ENCODE measurements at places on chromosomes 6 and 20. TPM values are rescaled to one million over a fixed set of nuclear protein-coding genes. Genes with fewer than 3 reads are reported as not detected.

Gene GSTA4
- total RNA-seq, result 44.7 TPM

Gene SOX18
- not detected for total RNA-seq

Gene NHLRC1
- total RNA-seq, result 0.60 TPM

Gene LTV1
- 24.6 TPM for total RNA-seq

Gene TINAG
- total RNA-seq, result not detected

Gene SLC44A4
- total RNA-seq, result 17.5 TPM

Gene OR2J3
- not detected for total RNA-seq

Gene CBLN4
- not detected for total RNA-seq

Gene TTI1
- total RNA-seq, result 51.9 TPM

Gene MYT1
- 1.9 TPM for total RNA-seq

DNA sequence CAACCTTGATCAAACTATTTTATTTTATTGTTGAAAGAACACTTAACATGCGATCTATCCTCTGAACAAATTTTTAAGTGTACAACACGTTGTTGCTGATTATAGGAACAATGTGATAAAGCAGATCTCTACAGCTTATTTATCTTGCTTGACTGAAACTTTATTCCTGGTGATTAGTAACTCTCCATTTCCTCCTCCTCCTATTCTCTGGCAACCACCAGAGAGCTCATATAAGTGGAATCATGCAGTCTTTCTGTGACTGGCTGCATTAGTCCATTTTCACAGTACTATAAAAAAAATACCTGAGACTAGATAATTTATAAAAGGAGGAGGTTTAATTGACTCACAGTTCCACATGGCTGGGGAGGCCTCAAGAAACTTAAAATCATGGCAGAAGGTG lies 218.1 kb downstream of the LRFN2 start:
- no peak for DNase-seq

GRCh38 chr6:156955494-156956183 lies 178.5 kb downstream of the ARID1B start:
- no peak for DNase-seq

- DNase-seq, result no peak
These were observed 540.5 kb upstream of the CITED2 start for GRCh38 chr6:139914910-139915309.

- DNase-seq, result no peak
These were observed 23.5 kb downstream of the FOXF2 start for GRCh38 chr6:1412901-1413300.

DNA sequence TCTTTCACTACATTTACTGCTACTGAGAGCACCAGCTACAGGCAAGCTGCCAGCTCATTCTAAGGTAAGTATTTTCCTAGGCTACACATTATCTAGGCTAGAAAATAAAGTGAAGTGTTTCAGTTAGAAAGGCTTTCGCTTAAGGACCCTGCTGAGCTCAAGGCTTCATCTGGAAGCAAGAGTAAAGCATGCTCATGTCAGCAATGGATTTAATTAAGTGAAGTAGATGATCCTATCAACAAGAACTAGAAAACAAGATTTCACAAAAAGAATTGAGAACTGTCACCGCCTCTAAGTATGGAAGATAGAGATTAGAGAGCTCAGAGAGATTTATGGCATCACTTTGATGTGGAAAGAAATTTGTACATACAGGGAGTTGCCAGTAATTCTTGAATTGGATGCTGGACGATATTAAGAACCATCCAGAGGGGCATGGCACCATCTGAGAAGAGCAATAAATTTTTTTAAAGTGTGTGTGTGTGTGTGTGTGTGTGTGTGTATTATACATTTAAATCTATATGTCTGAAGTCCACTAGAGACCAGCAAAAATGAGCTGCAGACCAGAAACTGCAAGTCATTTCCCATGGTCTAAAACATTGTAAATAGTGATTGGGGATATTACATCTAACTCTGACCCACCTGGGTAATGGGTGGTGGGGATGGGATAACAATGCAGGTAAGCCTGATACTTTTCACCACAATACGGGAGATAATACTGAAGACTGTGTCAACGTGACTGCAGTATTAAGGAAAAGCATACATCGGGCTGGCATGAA lies 105.2 kb upstream of the MAP7 start:
- DNase-seq, result no peak

GRCh38 chr6:95203153-95203754 lies 374.1 kb upstream of the MANEA start:
- DNase-seq, result no peak

GRCh38 chr6:153146413-153146812 lies 15.3 kb upstream of the RGS17 start:
- DNase-seq, result no peak

DNA sequence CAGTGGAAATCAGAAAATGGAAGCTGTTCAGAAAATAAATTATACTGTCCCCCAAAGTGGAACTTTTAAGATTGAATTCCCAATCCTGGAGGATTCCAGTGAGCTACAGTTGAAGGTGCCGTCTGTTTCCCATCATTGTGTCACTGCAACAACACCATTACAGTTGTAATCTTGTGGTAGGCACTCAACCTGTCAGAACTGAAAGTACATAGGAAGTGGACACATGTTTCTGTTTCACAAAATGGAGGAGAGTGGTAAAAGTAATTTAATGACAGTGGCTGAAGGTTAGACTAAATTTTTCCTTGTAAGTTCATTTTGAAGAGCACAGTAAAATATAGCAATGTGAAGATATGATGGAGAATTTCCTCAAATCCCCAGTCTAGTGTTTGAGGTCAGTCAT lies 70.0 kb downstream of the CD109 start:
- DNase-seq, result no peak

DNA sequence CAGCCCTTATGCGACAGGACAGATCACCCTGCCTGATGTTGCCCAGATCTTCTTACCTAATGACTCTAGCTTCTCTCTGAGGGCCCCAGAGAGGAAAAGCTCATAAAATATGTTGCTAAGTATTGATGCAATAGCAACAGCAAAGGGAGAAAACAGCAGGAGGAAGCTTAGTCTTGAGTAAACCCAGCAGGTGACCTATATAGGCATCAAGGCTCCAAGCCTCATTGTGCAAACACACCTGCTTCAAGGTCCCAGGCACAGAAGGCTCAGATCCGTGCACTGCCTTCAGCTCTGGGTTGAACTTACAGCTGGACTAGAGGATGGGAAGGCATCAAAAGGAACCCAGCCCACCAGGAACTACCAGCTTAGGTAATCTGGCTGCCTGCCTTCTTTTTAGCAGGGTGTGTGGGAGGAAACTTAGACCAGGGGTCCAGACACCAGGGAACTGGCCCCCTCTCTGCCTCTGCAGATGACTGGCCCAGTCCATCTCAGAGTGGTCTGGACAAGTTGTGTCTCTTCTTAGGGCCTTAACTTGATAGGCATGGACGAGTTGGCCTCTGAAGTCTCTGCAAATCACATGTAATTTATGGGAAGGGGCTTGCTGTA lies 34.4 kb downstream of the TGM3 start:
- DNase-seq, result no peak

- DNase-seq, result no peak
These were observed 33.2 kb downstream of the PLEKHG1 start for GRCh38 chr6:150632785-150633485.

GRCh38 chr6:105618247-105618646 lies 215.4 kb upstream of the PREP start:
- no peak for DNase-seq

DNA sequence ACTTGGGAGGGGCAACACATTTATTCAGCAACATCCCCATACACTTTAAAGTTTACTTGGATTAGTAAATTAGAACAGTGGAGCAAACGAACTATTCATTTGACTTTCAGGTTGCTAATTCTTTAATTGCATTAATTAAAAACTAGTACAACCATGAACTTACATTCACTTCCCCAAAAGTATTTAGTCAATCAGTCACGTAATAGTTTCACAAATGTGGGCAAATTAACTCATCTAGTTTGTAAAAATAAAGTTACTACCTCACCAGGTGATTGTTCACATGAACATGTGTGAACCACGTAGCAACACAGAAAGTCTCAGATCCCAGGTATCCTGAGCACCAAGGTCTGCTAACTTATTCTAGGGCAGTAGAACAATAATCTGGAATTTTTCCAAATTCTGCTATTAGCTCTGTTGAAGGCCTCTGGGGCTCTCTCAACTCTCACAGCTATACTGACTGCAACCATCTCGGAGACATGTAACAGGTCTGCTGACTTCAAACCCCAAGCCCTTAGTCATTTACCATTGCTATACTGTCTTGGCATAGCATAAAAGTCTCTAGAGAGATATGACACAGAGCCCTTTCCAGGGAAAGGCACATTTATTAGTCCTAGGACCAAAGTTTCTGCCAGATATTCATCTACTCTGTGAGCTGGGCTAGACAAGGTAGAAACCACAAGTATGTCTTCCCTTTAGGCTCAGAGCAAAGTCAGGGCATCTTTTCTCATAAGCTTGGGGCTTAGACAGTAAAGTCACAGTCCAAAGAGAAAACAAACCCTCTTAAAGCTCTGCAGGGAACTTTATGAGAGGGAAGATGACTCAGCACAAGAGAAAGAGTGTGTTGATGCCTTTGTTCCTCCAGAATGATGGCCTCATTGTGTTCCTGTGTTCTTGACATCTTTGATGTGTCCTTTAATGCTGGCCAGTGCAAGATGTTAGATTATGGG lies 50.9 kb upstream of the CCDC28A start:
- DNase-seq, result no peak

DNA sequence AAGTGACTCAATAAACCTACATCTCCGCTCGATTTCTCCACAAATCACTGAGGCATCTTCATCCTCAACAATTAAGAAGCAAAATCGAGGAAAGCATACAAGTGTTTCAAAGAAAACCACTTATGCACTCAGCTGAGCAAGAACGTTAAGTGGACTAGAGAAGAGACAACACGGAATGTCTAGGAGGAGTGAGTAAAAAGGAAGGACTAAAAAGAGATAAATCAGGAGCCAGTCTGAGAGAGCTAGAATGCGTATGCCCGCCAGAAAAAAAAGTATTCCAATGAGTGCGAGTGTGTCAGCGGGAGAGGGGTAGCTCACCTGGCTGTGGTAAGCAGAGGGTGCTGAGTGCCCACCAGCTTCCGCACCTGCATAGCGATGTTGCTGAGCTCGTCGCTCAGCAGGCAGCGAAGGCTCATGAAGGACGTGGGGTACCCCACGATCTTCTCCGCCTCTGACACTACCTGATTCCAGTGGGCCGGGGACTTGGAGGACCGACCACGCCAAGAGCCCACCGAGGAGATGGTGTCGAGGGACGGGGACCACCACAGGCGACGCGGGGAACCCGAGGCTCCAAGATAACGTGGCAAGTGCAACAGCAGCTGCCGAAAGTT lies 587 bp downstream of the PDSS2 start:
- peak; percentile 25 for DNase-seq

DNA sequence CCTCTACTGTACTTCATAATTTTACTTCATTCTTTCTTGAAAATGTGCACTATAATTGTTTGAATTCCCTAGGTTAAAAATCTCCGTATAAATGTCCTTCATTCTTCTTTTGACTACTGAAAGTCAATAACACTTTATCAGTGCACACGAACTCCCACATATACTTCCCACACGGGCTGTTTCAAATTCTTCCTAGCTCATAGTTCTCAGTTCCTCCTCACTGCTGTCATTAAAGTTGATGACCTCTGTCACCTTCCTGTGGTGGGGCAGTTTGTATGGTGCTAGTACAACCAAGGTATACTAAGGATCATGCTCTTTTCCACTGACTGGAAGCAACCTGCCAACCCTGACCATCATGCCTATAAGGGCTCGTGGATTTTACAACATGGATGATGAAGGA lies 40.0 kb upstream of the CD2AP start:
- DNase-seq, result no peak

DNA sequence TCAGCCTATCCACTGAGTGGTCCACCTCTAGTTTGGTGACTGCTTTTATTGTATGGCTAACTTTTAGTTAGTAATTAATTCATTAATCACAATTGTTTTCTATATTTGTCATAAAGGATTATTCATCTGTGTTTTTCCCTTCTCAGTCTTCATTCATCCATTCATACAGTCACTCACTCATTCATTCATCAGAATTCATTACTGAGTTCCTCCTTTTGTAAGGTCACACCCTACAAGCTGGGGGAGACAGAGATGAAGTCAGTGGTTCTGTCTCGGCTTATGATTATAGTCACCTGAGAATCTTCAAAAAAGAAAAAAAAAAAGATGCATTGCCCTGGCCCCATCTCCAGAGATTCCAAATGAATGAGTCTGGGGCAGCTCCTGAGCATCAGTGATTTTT lies 257.1 kb downstream of the ADGB start:
- no peak for DNase-seq

- no peak for DNase-seq
These were observed 72.3 kb downstream of the RNGTT start for GRCh38 chr6:88890860-88891845.

DNA sequence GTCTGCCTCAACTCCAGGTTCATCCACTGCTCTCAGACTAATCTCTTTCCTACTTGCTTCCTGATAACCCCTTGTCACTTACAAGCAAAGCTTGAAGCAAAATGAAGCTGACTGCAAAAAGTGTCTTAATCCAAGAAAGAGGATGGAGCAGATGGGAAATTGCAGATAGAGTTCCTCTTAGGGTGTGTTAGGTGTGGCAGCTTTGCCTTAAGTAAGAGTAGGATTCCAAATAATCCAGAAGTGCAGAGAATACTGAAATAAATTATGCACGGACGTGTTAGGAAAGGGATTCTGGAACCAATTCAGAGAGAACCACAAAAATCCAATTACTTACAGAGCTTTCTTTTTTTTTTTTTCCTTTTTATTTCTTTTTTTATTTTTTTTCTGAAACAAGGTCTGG lies 6.1 kb upstream of the RPL7L1 start:
- DNase-seq, result no peak

DNA sequence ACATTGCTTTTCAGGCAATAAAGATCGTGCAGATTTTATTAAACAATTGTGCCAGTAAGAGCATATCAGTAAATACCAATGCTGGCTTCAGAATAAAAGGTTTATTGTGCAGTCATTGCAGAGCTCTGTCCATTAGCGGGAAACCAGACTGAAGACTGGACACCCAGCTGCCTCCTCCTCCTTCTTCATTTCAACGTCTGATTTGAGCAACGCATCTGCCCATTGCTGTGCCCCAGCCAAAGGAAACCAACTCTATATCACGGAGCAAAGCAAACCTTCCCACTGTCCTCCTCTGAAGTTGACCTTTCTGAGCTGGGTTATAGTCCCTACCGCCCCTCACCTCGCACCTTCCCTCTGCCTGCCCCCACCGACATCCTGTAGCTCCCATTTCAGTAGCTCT lies 80.8 kb downstream of the SLC22A23 start:
- DNase-seq, result no peak

GRCh38 chr20:6333110-6333509 lies 210.3 kb upstream of the FERMT1 start:
- no peak for DNase-seq

- no peak for DNase-seq
These were observed 30.0 kb upstream of the ZNF133 start for GRCh38 chr20:18258126-18258860.

GRCh38 chr20:3661814-3662665 lies 1.2 kb downstream of the GFRA4 start:
- no peak for DNase-seq

GRCh38 chr6:33190504-33191107 lies 1.7 kb downstream of the COL11A2 start:
- DNase-seq, result no peak

- no peak for DNase-seq
These were observed 6.5 kb downstream of the RNF144B start for GRCh38 chr6:18393698-18394097.
